ENCODE measurements at places on chromosomes 11 and 22.
A peak's percentile ranks its signal among the peaks of the same experiment; 100 is the strongest.

- DNase-seq = no peak
Observed at GRCh38 chr11:132772703-132773545, 759.4 kb downstream of the OPCML start.

DNA sequence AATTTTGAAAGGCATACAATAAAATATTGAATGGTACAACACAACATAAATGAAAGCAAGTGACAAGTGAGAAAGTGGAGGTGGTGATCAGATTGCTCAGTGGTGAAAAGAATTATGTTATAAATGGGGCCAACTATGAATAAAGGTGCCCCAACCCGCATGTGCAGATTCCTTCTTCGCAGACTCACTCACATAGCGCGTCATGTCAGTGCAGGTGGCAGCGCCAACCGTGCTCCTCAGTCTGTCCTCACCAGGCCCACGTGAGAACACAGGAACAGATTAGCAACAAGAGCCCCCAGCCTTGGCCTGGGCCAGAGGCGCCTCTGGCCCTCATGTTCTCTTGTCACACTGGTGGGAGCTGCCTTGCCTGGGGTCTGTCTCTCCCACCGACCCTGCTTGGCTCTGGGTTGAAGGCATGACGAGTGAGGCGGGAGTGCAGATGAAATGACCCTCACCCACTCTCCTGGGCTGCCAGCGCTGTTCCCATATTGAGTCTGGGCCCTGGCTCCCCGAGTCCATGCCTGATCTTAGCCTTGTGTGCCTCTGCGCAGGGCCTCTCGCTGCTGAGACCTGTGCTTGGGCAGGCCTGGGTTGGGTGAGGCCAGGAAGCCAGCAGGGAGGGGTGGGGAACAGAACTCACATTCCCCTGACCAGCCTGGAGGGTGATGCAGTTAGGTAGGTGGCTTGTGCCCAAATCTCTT is 6.4 kb downstream of the ATG16L2 start:
- no peak for DNase-seq

- no peak for DNase-seq
Observed at GRCh38 chr11:69501891-69502860, 20.7 kb downstream of the LINC01488 start.

GRCh38 chr11:133065847-133066485 is 466.3 kb downstream of the OPCML start:
- no peak for DNase-seq

GRCh38 chr22:28030473-28030872 is 111.4 kb upstream of the PITPNB start:
- DNase-seq = no peak

DNA sequence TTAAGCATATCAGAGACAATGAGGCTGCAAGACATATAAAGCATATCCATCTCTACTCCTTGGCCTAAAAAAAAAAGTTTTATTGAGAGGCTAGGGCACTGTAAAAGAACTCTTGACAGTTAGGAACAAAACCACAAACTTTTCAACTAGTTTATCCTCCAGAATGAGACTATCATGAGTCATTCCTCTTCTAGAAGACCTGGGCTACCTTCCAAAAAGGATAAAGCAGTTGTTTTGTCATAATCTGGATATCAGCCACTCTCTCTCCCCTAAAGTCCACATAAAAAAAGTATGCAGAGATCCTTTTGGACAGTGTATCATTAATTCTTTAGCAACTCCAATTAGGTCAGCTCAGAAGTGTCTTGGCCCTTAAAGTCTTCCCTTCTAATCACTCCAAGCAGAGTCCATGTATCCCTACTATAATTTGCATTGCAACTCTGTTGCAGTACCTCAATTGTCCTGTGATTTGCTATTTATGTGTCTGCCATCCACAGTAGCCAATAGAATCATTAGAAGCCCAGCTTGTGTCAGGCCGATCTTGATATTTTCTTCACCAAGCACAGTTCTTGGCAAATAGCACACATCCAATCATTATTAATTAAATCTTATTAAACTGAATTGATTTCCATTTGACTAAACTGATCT is 10.4 kb downstream of the OR51T1 start:
- no peak for DNase-seq

- no peak for DNase-seq
Observed at GRCh38 chr11:27619039-27619574, 81.1 kb downstream of the BDNF start.

DNA sequence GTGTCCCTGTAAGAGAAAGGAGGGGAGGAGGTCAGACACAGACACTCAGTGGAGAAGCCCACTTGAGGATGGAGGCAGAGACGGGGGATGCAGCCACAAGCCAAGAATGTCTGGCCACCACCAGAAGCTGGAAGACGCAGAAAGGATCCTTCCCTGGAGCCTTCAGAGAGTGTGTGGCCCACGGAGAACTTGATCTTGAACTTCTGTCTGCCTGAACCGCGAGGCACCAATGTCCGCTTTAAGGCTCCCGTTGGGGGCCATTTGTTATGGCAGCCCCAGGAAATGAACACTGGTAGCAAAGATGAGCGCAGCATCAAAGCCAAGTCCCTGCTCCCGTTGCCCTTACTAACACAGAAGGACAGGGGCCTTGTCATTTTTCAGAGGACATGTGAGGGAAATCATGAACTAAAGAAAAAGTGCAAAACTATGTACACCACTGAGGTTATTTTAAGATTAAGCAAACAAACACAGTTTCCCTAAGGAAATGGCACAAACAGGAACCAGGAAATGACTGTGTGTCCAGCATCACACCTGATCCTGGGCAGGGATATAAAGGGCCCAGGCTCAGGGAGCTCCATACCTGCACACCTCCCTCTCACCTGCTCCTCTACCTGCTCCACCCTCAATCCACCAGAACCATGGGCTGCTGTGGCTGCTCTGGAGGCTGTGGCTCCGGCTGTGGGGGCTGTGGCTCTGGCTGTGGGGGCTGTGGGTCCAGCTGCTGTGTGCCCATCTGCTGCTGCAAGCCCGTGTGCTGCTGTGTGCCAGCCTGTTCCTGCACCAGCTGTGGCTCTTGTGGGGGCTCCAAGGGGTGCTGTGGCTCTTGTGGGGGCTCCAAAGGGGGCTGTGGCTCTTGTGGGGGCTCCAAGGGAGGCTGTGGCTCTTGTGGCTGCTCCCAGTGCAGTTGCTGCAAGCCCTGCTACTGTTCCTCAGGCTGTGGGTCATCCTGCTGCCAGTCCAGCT is at the start of gene KRTAP5-6:
Gene KRTAP5-6 (plus strand): TSS at position 588 of the 963 bp plus-strand sequence. CDS start 51 bp downstream, at position 639.
- DNase-seq = no peak

- no peak for DNase-seq
Observed at GRCh38 chr11:67029146-67029545, 6.2 kb downstream of the SYT12 start.

- peak; percentile 63 for DNase-seq
Observed at GRCh38 chr11:64990222-64990923, 6.4 kb downstream of the BATF2 start.

DNA sequence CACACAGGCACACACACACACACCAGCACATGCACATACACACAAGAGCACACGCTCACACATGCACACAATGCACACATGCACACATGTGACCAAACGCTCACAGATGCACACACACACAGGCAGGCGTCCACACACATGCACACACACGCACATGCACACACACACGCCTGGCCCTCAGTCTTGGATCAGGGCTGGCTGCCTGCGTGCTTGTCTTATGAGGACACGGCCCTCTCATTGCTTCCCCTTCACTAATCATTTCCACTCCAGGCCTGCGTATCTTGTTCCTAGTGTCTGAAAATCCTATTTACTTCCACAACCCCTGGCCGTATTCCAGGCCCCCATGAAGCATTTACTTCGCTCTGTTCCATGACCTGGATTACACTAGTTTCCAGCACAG is 740.5 kb downstream of the BRD1 start:
- DNase-seq = no peak

DNA sequence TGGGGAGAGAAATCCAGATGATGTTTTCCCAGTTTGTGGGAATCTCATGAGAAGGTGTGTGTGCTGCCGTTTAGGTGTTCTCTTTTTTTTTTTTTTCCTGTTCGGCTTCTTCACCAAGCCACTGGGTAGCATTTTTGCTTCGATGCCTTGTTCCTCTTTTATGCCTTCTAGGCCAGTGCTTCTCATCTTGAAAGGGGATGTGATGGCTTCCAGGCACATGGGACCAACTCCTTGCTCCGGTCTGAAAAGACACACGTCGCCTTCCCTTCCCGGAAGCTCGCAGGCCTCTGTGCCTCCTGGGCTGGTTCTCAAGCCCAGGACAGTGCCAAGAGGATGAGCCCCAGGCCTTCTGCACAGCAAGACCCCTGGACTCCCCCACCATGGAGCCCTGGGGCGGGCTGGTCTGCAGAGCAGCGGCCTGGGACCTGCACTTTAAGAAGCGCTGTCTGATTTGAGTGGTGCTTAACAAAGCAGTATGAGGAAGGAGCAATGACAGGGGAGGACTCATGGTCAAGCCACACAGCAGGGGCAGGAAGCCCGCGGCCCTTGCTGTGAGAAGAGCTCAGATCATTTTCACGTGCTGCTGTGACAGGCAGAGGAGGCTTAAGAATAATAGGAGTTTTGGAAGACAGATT is 158.8 kb downstream of the MPPED1 start:
- no peak for DNase-seq

- DNase-seq = no peak
Observed at GRCh38 chr22:24982301-24983056, 30.0 kb downstream of the KIAA1671 start.

GRCh38 chr11:26985943-26986342 is 8.0 kb upstream of the FIBIN start:
- no peak for DNase-seq

- DNase-seq = no peak
Observed at GRCh38 chr11:2289350-2289749, 12.4 kb downstream of the C11orf21 start.

Measured in inflammatory macrophage treated with lipopolysaccharide for 1 hour (primary cell).